ENCODE measurements at places on chromosomes 6 and 20.

DNA sequence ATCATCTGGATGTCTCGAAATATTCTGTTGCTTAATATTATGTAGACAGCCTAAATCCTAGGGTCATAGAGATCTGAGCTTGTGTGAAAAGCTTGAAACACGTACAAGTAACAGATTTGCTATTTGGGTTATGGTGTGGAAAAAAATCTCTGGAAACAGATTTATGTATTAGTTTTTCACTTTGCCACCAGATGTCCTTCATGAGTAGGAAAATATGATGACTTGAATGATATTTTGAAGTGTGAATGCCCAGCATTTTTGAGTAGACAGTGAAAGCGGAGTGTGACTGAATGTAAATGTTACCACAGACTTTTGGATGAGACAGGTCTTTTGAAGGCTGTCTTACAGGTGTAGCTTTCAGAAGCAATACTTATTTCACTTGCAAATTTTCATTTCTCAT lies 4.2 kb upstream of the BMP6 start:
- no peak for DNase-seq

- DNase-seq, result no peak
Observed at GRCh38 chr6:151075930-151076555, 163.7 kb upstream of the AKAP12 start.

DNA sequence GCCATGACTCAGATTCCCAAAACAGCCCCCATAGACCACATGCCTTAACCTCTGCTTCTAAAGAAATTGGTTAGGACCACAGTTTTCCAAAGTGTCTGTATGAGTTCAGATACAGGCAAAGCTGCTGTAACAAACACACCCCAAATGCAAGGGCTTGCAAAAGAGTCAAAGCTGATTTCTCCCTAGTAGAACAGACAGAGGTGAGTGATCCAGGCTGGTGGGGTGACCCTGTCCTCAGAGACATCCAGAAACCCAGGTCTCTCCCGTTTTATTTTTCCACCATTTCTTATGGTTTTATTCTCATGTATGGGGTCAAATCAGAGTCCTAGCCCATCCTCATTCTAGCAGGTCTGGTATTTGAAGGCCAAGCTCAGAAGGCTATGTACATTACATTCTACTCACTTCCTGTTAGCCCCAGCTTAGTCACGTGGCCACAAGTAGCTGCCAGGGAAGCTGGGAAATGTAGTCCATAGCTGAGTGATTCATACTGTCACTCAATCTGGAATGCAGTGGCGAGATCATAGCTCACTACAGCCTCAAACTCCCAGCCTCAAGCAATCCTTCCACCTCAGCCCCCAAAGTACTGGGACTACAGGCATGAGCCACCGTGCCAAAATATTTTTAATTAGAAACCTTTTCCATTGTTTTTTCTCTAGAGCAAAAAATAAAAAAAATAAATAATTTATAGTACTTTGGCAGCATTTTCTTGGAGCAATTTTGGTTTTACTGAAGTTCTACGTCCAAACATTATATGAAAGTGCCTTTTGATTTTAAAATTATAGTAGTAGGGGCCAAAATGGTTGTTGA lies 175.2 kb downstream of the ZMYND8 start:
- peak; percentile 62 for DNase-seq

GRCh38 chr6:139019722-139020121 lies 8.8 kb upstream of the ABRACL start:
- DNase-seq, result no peak

GRCh38 chr20:52748990-52749389 lies 223.2 kb upstream of the TSHZ2 start:
- DNase-seq, result no peak

DNA sequence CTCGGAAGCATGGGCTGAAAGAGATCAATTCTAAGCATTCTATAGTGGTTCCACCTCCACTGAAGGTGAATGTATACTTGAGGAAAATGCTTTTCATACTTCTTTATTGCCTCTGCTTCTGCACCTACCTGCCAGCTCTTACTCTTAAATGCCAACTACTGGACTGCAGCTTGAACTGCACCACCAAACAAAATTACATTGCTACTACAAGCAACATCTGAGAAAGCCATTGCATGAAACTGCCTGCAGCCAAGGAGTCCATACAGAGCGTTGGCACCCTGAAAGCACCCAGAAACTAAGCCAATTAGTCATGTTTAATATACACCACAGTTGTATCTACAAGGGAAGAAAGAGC lies 440.9 kb downstream of the BTBD3 start:
- no peak for DNase-seq

- no peak for DNase-seq
Observed at GRCh38 chr20:49627329-49627761, 59.4 kb upstream of the PTGIS start.

DNA sequence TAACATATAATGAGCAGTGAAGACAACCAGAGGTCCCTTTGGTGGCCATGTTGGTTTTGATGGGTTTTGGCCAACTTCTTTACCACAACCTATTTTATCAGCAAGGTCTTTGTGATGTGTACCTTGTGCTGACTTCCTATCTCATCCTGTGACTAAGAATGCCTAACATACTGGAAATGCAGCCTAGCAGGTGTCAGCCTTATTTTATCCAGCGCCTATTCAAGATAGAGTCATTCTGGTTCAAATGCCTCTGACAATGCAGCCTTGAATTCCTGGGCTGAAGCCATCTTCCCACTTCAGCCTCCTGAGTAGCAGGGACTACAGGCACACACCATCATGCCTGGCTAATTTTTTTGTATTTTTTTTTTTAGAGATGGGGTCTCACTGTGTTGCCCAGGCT lies 7.8 kb upstream of the TRIM38 start:
- no peak for DNase-seq

DNA sequence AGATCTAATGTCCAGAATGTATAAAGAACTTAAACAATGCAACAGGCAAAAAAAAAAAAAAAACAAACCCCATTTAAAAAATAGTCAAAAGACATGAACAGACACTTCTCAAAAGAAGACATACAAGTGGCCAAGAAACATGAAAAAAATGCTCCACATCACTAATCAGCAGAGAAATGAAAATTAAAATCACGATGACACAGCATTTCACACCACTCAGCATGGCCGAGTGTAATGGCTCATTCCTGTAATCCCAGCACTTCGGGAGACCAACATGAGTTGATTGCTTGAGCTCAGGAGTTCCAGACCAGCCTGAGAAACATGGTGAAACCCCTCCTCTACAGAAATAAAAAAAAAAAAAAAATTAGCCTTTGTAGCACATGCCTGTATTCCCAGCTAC lies 701.4 kb upstream of the NRSN1 start:
- DNase-seq, result no peak

- no peak for DNase-seq
Observed at GRCh38 chr6:138387577-138388368, 10.1 kb downstream of the SMIM28 start.

GRCh38 chr6:158437571-158437970 lies 122.3 kb upstream of the TMEM181 start:
- no peak for DNase-seq

DNA sequence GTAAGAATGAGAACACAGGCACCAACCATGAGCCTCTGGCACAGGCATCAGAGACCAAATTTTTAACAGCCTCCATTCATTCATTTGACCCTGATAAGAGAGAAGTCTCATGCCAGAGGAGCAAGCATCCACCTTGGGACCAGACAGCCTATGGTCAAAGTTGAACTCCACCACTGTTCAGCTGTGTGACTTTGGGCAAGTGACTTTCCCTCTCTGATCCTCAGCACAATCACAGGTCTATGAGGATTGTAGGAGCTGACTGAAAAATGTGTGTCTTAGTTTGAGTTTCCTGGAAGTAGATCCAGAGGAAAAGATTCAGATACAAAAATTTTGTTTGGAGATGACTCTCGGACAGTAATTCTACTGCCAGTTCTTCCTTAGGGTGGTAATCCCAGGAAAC lies 645.1 kb upstream of the DEFB115 start:
- no peak for DNase-seq

DNA sequence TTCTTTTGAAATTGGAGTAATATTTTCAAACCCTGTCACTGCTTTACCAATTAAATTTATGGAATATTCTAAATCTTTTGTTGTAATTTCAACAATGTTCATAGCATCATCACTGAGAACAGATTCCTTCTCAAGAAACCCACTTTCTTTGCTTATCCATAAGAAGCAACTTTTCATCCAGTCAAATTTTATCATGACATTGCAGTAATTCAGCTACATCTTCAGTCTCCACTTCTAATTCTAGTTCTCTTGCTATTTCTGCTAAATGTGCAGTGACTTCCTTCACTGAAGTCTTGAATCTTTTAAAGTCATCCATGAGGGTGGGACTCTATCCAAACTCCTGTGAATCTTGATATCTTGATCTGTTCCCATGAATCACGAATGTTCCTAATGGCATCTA lies 132.4 kb downstream of the INSM1 start:
- no peak for DNase-seq

DNA sequence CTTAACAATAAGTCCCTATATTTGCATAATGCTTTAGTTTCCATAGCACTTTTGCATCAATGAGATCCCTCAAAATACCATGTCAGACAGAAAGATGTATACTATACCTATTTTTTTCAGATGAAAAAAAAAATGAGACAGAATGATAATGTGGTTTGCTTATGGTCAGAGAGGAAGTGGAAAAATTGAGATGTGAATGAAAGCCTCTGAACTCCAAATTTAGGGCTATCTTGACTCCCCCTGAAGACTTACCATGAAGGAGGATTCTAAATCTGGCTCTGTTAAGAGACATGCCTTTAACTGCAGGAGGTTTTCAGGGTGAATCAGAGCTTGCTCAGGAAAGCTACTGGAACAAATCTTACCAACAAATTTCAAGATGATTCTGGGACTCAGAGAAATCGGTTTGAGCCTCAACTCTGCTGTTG lies 176.2 kb downstream of the ISM1 start:
- no peak for DNase-seq

GRCh38 chr6:95681736-95682135 lies 104.4 kb downstream of the MANEA start:
- no peak for DNase-seq

GRCh38 chr6:24718449-24719124 lies 367 bp downstream of the C6orf62 start:
- DNase-seq, result no peak

DNA sequence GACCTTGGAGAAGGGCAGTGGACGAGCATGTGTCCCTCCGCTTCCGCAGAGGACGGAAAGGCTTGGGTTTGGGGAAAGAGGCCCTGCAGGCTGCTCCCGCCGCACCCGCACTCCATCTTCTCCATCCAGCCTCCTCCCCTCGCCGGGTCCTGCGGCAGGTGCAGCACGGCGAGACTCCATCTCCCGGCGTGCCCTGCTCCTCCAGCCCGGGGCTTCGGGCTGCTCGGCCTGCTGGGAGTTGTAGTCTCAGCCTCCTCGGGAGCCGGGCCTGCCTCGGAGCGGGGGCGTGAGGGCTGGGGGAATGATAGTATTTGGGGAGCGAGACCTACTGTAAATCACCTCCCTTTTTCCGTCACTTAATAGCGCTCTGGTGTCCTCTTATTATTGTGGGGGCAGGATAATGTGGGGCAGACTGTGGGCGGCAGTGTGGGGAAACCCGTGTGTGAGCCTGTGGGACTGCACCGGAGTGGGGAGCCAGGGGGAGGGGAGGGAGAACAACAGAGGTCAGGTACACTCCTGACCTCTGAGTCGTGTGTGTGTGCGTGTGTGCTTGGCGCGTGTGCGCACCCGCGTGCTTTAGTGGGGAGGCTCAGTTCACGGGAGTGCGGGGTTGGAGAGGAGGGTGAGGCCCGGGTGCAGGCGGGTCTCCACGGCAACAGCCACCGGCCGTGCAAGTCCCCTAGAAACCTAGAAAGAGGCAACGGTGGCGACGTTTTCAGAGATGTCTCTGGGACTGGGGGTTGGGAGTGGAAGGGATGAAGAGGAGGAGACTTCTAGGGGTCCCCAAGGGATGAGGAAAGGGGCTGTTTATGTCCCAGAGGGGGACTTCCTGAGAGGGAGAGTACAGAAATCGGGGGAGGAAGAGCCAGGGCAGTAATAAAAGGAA lies 4.1 kb downstream of the TTBK1 start:
- DNase-seq, result peak; percentile 100

DNA sequence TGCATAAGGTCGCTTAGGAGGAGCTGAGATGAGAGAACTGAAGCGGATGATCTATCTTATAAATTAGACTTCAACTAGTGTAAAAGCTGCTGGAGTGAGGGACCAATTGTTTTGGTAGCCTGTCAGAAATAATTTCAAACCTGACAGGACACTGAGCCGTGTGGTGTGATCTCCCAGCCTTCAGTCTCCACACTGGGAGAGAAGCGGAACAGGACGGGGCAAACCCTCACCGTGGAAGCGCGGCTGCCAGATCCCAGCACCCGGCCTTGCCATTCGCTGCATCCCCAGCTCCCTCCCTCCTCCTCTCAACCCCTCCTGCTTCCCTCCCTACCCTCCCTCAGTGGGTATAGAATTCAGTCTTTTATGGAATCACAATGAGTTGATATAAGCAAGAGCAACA lies 900.1 kb upstream of the SLC35B3 start:
- DNase-seq, result no peak

DNA sequence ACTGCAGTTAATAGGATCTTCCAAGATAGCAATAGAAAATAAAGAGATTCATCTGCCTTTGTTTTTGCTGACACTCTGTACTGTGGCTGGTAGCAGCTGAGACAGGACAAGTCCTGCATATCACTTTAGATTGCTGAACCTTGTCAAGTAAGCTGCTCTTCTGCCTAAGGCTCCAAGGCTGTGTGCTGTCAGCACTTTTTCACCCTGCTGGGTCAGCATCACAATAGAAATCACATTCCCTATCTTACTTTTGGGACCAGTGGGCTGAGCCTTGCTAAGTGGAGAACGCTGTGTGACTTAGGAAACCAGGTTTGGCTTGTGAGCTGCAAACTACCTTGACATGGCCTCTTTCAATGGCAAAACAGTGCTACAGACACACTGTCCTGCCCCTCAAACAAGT lies 263.9 kb downstream of the FRK start:
- no peak for DNase-seq

- no peak for DNase-seq
Observed at GRCh38 chr6:157242791-157243190, 80.5 kb downstream of the TMEM242 start.

DNA sequence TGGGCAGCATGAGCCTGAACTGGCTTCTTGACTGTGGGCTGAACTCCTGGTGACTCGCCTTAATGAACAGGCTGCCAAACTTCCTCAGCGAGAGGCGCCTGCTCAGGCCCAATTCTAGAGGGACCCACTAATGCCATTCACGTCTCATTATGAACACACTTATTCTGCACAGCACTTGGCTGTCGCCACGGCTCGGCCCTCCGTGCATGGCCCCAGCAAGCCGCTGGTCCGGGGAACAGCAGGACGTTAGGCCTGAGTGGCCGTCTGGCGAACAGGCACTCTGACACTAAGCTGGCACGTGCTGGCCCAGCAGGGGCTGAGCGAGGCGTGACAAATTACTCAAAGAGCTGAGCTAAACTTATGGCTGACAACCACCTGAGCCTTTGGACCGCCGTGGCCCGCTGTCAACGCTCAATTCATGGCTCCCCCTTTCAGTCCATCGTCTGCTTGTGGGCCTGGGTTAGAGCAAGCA lies 45.9 kb downstream of the INSM1 start:
- DNase-seq, result no peak

DNA sequence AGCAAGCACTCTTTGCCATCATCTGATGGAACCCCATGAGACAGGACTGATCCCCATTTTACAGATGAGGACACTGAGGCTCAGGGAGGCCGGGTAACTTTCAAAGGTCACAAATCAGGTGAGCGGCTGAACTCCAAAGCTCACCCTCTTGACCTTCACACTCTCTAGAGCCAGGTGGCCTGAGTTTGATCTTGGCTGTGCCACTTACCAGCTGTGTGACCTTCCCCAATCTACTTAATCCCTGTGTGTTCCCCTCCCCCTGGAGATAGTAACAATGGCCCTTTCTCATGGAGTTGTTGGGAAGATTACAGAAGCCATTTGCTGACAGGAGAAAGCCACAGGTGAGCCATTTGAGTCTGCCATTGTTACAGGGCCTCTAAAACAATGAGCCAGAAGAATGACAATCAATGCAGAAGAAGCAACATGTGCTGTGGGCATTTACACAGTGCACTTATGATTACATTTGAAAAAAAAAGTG lies 34.5 kb downstream of the BMP7 start:
- no peak for DNase-seq

All from GM19239 (cell line).